ENCODE measurements at places on chromosomes 5 and 9. TPM values are rescaled to one million over a fixed set of nuclear protein-coding genes. Genes with fewer than 3 reads are reported as not detected.

The NUTM2G gene
- not detected for total RNA-seq

The SH2D3C gene
- 1.9 TPM for total RNA-seq

The MARVELD2 gene
- total RNA-seq = 25.7 TPM

The C5orf58 gene
- not detected for total RNA-seq

The GNA14 gene
- total RNA-seq = 0.60 TPM

The NAIF1 gene
- total RNA-seq = 7.1 TPM

DNA sequence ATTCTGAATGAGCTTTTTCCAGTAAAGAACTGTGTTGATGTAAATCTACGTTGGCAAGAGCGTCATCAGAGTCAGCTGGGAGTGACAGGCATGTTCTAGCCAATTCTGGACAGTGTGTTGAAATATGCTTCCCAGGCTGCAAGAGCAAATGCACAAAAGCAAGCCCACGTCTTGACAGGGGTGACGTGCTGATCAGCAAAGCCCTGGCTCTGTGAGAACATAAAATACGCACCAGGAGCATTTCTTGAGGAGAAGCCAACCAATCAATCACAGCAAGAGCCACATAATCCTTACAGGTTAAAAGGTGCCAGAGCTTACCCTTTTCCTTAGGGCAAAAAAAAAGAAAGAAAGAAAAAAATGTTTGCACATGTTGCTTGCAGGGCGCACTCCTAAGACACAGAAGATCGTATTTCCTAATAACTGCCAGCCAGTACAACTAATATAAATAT, 148.1 kb downstream of the PDE4D start:
- peak; percentile 95 for ATAC-seq

DNA sequence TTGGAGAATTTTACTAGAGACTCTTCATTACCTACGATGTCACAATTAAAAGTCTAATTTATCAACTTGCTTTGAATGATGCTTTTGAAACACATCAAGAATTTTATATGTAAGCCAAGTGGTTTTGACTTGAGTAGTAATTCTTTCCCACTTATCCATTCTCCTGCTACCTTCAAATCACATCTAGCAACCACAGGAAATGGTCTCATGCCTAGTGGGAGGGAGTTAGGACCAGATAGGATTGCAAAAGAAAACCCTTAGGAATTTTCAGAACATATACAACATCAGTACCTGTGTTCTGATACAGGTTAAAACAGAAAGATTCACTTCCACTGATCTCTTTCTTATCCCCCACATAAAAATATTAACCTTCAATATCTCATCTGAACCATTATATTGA, 260.4 kb downstream of the CWC27 start:
- no peak for ATAC-seq

GRCh38 chr9:106962615-106963363, 99.8 kb downstream of the ZNF462 start:
- ATAC-seq = no peak

DNA sequence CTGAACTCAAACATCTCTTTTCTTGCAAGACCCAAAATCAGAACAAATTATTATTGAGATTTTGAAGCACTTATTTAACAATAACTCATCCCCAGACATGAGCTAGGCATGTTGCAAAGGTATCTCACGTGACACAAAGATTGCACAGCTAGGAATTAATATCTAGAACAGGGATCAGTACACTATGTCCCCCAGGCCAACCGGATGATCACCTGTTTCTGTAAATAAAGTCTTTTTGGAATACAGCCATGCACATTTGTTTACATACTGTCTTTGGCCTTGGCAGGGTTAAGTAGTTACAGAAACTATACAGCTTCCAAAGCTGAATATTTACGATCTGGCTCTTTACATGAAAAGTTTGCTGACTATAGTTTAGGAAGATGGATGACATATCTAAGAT, 287.7 kb downstream of the ACTL7B start:
- no peak for ATAC-seq

GRCh38 chr5:76663573-76663972, 40.4 kb upstream of the F2RL2 start:
- ATAC-seq = no peak

- ATAC-seq = no peak
These were observed 489.1 kb downstream of the CSNK1G3 start for GRCh38 chr5:124001036-124001615.

DNA sequence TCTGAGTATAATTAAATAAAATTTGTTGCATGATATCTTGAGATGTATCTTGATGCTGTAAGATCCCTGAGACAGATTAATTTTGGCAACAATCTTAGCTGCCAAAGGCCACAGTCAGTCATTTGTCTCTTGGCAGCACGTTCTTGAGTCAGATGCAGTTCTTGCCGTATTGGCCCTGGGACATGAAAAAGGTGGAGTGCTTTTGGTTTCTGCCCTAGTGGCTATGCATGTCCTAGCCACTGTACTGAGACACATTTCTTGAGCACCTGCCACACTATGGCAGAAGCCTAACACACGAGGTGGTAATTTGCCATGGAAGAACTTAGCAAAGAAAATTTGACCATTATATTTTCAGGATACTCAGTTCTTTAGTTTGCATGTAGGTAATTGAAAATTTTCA, 45.0 kb upstream of the PHF2 start:
- ATAC-seq = no peak

GRCh38 chr5:159825551-159826051, 90.7 kb upstream of the ADRA1B start:
- ATAC-seq = no peak

DNA sequence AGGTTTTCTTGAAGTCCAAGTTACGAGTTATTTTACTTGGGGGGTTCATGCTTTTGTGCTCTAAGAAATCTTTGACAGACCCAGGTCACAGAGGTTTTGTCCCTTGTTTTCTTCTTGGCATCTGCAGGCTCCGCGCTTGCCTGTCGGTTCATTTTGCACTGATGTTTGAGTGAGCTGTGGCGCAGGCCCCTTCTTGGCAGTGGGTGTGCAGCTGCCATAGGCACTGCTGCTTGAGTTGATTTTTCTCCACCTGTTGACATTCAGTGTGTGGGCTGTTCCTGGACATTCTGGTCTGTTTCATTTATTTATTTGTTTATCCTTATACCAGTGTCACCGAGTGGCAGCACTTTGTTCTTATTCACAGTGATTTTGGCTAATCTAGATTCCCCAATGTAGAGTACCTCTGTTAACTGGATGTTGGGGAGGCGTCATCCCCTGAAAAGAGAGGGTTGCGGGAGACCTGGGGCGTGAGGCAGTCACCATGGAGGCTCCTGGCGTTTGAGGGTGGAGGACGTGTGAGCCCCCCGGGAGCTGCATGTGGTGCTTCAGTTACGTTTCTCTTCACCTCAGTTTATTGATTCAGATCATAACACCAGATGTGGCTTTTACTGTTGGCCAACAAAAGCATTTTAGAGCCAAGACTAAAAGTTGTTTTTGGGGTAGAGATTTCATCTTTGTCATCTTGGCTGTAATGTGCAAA, 121.4 kb upstream of the CACNA1B start:
- no peak for ATAC-seq

DNA sequence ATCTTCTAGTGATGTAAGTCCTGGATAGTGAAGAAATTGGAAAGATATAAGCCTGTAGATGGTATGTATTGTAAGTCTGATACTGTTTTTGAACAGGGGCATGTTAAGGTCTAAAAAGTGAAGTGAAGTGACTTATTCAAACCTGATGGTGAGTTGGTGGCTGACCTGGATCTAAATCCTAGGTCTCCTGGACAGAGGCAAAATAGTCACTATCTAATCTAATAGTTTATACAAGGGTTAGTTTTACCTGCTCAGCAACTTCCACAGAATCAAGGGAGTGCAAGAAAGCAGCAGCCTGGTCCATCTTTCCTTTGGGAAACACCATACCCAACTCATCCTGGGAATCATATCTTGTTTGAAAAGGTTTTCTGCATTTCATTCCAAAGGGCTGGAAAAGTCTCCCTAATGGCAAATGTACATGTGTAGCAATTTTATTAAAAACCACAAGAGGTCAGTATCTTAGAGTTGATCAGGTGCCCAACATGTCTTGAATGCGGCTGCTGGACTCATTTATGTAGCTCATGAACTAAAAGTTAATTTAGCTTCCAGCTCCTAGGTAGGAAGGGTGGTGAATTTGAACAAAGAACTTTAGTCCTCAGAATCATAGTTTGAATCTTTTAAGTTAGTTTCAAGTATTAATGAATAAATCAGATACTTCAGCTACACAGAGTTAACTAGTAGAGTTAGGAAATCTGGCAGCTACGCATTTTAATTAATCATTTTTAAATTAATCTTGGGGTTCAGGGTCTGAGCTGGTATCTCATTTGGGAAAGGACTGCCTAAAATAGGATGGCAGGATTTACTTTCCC, 26.0 kb downstream of the SKP2 start:
- ATAC-seq = no peak

DNA sequence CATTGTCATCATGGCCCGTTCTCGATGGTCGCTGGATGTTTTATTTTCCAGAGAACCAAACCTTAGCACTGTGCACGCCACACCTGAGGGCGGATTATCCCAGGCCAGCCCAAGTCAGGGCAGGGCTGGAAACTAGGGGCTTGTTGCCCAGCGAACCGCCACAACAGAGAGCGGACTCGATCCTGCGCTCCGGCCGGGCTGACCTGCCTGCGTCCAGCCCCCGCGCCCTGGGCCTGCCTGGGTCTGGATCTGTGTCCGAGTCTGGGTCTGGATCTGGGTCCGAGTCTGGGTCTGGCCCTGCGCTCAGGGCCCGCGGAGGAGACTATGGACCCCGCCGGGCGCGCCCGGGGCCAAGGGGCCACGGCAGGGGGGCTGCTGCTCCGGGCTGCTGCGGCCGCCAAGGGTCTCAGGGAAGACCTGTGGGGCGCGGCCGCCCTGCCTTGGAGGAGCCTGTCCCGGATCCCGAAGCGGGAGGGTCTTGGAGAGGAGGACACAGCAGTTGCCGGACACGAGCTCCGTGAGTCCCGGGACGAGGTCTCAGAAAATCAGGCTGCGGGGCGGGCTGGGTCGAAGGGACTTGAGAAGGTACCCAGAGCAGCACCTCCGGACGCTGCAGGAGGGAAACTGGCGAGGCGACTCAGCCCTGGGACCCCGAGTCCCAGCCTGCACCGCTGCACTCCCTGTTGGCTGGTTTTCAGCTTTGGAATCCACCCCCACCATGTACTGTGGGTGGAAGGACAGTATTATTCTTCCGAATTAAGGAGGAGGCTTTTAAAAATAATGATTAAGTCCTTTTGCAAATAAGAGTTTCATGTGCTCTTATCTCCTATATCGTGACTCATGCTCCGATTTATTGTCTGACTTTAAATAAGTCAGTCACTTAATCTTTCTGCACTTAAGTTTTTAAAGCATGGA, at the start of gene ANKDD1B:
TSS of gene ANKDD1B (plus strand) at position 143 of the 915 bp plus-strand sequence. CDS start at position 325, 182 bp downstream.
- ATAC-seq = peak; percentile 49

DNA sequence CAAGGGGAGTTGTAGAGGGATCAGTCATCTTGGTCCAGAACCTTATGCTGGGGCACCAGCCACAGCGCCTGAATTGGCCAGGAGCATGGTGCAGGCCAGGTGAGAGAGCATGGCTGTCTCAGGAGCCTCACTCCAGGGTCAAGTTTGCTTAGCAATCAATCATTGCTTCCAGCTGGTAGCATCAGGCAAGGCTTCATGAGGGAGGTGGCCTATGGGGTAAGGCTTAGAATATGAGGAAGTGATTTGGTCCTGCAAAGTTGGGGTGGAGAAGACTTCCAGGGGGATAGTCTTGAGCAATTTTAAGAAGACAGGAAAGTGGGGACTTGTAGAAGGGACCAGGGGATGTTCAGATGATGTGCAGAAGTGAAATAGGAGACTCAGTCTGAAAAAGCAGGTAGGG, 53.9 kb upstream of the PITX1 start:
- ATAC-seq = no peak

DNA sequence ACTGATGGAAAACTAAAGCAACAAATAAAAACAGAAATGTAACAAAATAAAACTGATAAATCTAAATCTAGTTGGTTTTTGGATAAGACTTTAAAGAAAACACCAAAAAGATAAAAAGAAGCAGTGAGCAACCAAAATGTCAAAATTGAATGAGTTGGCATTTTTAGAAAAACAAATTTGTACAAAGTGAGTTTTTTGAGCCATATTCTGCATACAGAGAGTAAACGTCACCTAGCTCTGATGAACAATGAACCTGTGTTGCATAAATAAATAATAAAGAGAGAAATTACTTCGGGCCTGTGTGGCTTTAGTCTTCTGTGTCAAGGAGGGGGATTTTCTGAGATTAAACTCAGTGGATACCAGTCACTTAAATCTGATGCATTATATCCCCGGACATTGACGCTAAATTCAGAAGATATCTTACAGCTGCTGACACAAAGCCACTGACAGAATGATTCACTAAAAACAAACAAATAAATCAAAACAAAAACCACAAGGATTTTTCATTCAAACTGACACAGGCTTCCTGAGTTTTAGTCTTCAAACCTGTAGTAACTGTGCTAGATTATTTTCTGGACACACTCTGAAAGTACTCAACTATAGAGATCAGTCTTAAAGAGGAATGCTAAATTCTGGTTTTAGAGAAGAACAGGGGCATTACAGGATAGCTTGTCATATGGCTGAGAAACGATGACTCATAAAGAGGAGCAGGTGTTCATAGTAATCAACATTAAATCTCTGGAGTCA, 403.5 kb upstream of the ST8SIA4 start:
- ATAC-seq = peak; percentile 22

DNA sequence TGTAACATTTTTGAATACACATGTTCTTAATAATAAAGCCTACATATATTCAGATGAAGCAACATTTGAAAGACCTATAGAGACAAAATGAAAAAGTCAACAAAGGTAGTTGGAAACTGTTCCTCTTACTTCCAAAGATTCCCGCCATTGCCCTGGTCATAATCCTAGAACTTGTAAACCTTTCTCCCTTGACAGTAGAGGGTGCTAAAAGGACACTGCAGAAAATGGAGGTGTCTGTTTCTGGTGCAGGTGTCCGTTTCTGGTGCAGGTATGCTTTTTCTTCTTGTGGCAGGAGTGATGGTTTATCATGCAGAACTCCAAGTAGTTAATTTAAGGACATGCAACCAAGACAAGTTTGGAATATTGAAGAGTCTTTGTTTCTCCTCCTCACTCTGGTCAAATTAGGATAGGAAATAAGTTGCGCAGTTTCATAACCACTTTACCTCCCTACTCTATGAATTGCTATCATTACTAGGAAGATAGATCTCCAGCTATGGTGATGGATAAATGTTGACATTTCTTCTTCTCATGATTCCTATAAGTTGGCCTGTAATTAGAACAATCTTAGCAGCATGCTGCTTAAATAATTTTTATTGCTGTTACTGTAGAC, 56.0 kb upstream of the FAM174A start:
- ATAC-seq = peak; percentile 62

- ATAC-seq = peak; percentile 41
These were observed 109.5 kb upstream of the RAD23B start for GRCh38 chr9:107173422-107174180.

Data from esophagus mucosa (tissue), 1 donor.